Liver (tissue), 10 donors: ENCODE measurements at places on chromosomes 11 and 22. TPM values are rescaled to one million over a fixed set of nuclear protein-coding genes. Genes with fewer than 3 reads are reported as not detected.

MIAT gene
- total RNA-seq: 1.2 TPM

DNA sequence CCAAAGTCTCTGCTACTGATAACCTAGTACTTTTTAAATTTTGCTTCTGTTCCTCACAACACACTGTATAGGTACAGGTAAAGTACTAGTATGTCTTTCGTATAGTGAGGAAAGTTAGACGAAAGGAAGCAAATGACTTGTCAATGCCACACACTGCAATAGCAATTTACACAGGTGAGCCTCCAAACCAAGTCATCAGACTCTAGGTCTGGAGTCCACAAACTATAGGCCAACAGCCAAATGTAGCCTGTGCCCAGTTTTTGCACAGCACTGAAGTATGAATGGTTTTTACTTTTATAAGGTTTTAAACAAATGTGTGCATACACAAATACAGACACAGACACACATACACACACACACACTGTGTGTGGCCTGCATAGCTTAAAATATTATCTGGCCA, 28.1 kb downstream of the ALG8 start:
- no peak for DNase-seq

CCDC157 gene
- 1.3 TPM for total RNA-seq

SYT8 gene
- 0.17 TPM for total RNA-seq

GRCh38 chr11:2594267-2594666, 105.5 kb downstream of the KCNQ1OT1 start:
- no peak for DNase-seq

DNA sequence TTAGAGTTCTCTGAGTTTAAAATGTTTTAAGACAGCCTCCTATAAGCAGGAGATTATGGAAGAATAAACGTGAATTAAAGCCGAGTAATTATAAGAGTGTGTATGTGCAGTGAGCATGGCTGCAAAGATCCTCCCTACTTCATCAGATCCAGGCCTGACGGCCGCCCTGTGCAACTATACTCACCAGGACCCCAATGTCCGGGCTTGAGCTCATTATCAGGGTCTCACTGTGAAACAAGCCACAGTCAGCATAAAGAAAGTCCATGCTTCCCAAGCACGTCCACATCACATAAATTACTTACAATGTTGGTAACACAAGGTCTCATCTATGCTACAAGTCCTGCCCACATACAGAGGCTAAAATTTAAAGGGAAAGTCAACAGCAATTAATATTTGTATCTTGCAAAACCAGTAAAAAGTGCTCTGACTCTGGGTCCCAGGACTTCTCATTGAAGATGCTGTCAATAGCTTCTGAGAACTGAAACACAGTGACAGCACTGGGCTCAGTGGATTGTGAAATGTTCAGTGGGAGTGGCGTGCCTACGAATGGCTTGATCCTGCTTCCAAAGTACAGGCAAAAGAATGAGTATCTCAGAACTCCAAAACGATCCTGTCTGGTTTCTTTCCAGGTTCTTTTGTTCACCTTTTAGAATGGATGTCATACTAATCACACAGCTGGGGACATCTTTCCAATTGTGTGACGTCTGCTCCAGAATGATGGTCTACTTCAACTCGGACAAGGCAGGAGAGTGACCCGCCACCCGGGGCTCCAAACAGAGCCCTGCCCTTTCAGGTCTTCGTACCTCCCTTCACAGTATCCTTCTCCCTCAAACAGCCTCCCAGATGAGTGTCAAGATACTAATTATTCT, 72.1 kb upstream of the ARFGAP3 start:
- DNase-seq: no peak

ACR gene
- total RNA-seq: 0.17 TPM

- DNase-seq: no peak
These were observed 71.3 kb downstream of the PPP2R1B start for GRCh38 chr11:111694851-111695250.

GRCh38 chr11:133942577-133942976, 14.2 kb downstream of the IGSF9B start:
- no peak for DNase-seq

- DNase-seq: no peak
These were observed 20.1 kb upstream of the OR8D2 start for GRCh38 chr11:124340142-124340447.

SYT13 gene
- total RNA-seq: 0.33 TPM

C11orf42 gene
- total RNA-seq: not detected
